IMR-90 (cell line): ENCODE measurements at places on chromosomes 7 and 10.
A peak's percentile ranks its signal among the peaks of the same experiment; 100 is the strongest.

DNA sequence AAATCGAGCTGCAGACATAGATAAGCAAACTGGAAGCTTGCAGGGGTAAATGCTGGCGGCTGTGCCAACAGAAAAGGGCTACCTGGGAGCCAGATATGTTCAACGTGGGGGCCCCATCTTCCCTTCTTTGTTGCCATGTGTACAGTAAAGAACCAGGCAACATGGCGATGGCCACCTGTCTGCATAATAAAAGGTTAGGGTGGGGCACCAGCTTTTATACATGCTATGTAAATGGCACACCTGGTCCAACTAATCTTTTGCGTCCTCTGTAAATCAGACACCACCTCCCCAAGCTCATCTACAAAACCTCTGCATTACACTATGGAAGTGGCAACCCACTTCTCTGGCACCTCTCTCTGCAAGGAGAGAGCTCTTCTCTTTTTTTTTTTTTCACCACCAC is 13.9 kb downstream of the BUD31 start:
- no peaks in the 10 kb centered on the region for H3K4me1 ChIP-seq
- DNase-seq: no peak
- peaks cover 59% of the 10 kb centered on the region for H3K36me3 ChIP-seq
- H3K27me3 ChIP-seq: no peaks in the 10 kb centered on the region
- no peak overlapping the region for H3K27ac ChIP-seq
- no peak overlapping the region for H3K4me3 ChIP-seq

GRCh38 chr7:140316165-140316661 is 82.1 kb downstream of the SLC37A3 start:
- DNase-seq: peak; percentile 73
- H3K27me3 ChIP-seq: no peaks in the 10 kb centered on the region
- no peak overlapping the region for H3K27ac ChIP-seq
- H3K36me3 ChIP-seq: no peaks in the 10 kb centered on the region

- H3K36me3 ChIP-seq: peaks cover 20% of the 10 kb centered on the region
- no peak overlapping the region for H3K27ac ChIP-seq
- H3K4me3 ChIP-seq: no peak overlapping the region
- no peaks in the 10 kb centered on the region for H3K27me3 ChIP-seq
- no peak for DNase-seq
These were observed 52.1 kb downstream of the POLL start for GRCh38 chr10:101535949-101536348.

- peaks cover 12% of the 10 kb centered on the region for H3K4me1 ChIP-seq
These were observed 54.9 kb downstream of the JAZF1 start for GRCh38 chr7:28125431-28126409.

DNA sequence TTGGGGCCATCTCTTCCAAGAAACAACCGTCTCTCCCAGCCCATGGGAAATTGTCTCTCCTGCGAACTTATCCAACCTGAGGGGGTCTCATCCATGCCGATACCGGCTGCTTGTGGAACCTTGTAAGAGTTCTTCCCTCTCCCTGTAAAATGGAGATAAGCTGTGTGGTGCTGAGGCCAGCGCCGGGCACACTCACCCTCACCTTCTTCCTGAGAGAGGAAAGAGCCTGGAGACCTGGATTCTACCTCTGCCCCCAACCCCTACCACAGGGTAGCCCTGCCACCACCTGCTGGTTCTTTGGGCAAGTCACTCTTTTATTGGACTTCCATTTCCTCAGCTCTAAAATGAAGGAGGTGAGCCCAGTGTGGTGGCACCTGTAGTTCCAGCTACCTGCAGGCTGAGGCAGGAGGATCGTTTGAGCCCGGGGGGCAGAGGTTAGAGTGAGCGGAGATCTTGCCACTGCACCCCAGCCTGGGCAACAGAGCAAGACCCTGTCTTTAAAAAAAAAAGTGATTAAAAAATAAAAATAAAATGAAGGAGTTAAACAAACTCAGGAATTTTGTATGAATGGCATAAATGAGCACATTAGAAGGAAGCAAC is 38.4 kb upstream of the PSAP start:
- no peak for DNase-seq
- H3K36me3 ChIP-seq: no peaks in the 10 kb centered on the region
- H3K27ac ChIP-seq: peak overlapping the region; percentile 77; the same call in 1 of the 2 replicates
- peaks cover 4% of the 10 kb centered on the region; the same call in 1 of the 2 replicates for H3K4me1 ChIP-seq
- peaks cover 7% of the 10 kb centered on the region for H3K27me3 ChIP-seq

- peak within 1 kb of the TSS; percentile 71 for H3K4me3 ChIP-seq
- peak within 1 kb of the TSS; percentile 45 for H3K27ac ChIP-seq
- no peaks in the 10 kb centered on the region for H3K27me3 ChIP-seq
- peaks cover 11% of the 10 kb centered on the region for H3K4me1 ChIP-seq
These were observed at the start of gene MEST for GRCh38 chr7:130491841-130492522. Gene MEST, plus strand, starts transcription at chr7:130492085. Its CDS starts 229 bp downstream, at chr7:130492314.
